ENCODE measurements at places on chromosomes 2 and 18. TPM values are rescaled to one million over a fixed set of nuclear protein-coding genes. Genes with fewer than 3 reads are reported as not detected.

RTP5 gene
- total RNA-seq, result not detected

GRCh38 chr2:3139906-3140305 lies 237.7 kb downstream of the EIPR1 start:
- DNase-seq, result no peak

EVA1A gene
- total RNA-seq, result 2.8 TPM

VWC2L gene
- not detected for total RNA-seq

GRCh38 chr2:51085420-51086068 lies 53.6 kb upstream of the NRXN1 start:
- no peak for DNase-seq

- no peak for DNase-seq
These were observed 279.7 kb downstream of the OSR1 start for GRCh38 chr2:19078709-19079108.

DNA sequence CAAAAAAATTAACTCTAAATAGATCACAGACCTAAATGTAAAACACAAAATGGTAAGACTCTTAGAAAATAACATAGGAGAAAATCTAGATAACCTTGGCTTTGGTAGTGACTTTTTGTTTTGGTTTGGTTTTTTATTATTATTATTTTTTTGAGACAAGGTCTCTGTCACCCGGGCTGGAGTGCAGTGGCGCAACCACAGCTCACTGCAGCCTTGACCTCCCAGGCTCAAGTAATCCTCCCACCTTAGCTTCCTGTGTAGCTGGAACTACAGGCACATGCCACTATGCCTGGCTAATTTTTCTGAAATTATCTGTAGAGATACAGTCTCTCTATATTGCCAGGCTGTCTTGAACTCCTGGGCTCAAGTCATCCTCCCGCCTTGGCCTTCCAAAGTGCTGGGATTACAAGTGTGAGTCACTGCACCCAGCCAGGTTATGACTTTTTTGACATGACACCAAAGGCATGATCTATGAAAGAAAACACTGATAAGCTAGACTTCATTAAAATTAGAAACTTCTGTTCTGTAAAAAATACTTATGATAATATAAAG lies 88.0 kb downstream of the HNRNPLL start:
- no peak for DNase-seq

STARD7 gene
- total RNA-seq, result 179 TPM

DNA sequence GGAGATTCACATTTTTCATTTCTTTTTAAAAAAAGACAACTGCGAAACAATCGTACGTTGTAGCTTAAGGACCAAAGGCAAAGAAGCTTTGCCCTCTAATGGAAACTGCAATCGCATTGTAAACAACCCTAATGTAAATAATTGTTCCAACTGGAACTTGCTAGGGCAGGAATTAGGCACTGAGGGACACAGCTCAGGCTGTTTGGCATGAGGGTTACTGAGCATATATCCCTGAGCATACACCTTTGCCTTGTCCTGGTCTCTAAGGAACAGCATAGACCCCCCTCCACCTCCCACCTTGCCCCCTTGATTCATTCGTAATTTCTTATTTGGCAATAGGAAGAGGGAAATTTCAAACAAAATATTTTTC lies 396.4 kb downstream of the LNPK start:
- DNase-seq, result no peak

DNA sequence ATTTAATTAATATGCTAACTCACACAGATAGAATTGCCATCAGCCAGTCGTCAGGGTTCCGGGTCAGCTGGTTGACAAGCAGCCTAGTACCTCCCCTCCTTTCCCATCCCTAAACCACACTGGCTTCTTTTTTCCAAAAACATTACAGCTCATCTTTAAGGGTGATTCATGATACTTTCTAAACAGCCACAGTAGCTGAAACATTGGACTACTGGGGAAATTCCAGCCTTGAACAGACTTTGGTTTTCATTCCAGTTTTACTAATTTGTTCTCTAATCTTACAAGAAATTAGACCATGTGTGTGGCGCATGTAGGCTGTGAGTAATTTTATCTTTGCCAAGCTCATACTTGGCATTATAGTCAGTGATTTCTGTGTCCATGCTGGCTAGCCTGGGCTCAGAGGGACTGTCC lies 110.8 kb downstream of the FMNL2 start:
- no peak for DNase-seq

- no peak for DNase-seq
These were observed 22.5 kb downstream of the ELMOD3 start for GRCh38 chr2:85377083-85377482.

NAT8 gene
- not detected for total RNA-seq

- DNase-seq, result no peak
These were observed 614.5 kb downstream of the IRS1 start for GRCh38 chr2:226184940-226185615.

GRCh38 chr2:105261061-105261460 lies 19.5 kb downstream of the GPR45 start:
- DNase-seq, result no peak

GRCh38 chr2:60439219-60439974 lies 114.1 kb downstream of the BCL11A start:
- peak; percentile 24 for DNase-seq

ADAM23 gene
- total RNA-seq, result 17.2 TPM

DNA sequence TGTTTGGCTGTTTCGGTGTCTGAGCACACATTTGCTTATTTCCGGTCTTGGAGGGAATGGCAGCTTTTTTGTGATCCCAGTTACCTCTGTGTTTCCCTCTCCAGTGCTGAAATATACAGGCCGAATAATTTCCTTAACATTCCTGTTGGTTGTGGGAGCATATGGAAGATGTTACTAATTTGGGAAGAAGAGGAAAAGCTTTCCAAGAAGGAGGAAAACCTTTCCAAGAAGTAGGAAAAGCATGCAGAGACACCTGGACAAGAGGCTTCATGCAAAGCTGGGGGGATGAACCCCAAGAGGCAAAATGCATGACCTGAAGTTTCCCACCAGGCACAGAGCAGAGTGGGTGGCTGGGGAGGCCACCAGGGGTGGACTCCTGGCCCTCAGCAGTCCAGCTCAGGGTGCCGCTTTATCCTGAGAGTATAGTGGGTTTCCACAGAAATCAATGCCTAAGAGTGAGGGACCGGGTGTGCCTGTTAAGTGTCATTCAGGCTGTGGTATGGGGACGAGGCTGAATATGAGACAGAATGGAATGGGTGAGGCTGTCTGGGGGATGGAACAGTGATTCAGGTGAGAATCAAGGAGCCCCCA lies 25.5 kb upstream of the GNAL start:
- DNase-seq, result no peak

GRCh38 chr18:5649439-5649838 lies 105.6 kb upstream of the EPB41L3 start:
- DNase-seq, result no peak

CRYGD gene
- not detected for total RNA-seq

SMYD1 gene
- total RNA-seq, result not detected

GLI2 gene
- total RNA-seq, result 9.4 TPM

GRCh38 chr2:71223767-71224333 lies 3.1 kb downstream of the PAIP2B start:
- DNase-seq, result peak; percentile 80

DNA sequence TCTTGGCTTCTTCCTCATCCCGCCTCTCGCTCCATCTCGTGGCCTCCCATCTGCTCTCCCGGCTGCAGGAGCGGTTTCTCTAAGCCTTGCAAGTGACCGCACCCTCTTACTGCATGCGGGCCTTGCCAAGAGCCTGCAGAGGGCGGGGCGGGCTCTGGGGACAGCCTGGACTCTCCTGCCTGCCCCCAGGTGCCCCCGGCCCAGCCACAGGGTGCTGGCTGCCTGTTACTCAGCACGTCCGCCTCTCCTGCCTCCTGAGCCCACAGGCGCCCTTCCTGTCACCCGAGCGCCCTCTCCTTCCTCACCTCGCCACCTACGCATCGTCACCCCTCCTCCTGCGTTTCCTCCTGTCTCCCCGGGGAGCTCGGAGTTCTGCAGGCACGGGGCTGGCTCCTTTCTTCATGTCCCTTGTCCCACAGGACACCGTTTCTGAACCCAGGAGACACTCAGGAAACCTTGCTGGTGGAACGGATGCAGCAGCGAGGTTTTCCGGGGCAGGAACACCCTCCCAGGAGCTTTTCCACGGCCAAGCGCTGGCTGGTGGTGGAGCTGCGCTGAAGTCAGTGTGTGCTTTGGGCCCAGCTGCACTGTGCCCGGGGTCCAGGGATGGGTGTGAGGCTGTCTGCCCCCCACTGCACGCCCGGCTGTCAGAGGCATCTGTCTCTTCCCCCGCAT lies 28.5 kb downstream of the HPCAL1 start:
- no peak for DNase-seq

GRCh38 chr2:75518638-75519465 lies 41.9 kb downstream of the EVA1A start:
- DNase-seq, result no peak

SAG gene
- 0.03 TPM for total RNA-seq

GRCh38 chr18:24988253-24988840 lies 363.6 kb downstream of the ZNF521 start:
- no peak for DNase-seq

DNA sequence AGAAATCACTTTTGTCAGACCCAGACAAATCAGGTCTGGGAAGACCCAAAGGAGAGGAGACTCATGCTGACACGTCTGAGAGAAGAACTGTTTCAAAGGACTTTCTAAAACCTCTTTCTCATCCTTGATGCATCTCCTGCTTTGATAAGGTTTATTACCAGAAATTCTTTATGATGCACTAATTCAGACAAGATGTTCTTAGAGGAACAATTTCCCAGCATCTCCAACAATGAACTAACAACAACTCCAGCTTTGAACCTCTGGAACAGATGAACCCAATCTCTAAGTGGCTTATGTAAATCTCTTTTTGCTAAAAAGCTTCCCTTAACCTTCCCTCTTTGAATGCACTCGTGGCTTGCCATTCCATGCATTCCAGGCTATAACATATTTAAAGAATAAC lies 15.9 kb upstream of the SERPINB11 start:
- DNase-seq, result no peak

GRCh38 chr2:109129921-109130722 lies 1.1 kb downstream of the SH3RF3 start:
- peak; percentile 34 for DNase-seq

DNA sequence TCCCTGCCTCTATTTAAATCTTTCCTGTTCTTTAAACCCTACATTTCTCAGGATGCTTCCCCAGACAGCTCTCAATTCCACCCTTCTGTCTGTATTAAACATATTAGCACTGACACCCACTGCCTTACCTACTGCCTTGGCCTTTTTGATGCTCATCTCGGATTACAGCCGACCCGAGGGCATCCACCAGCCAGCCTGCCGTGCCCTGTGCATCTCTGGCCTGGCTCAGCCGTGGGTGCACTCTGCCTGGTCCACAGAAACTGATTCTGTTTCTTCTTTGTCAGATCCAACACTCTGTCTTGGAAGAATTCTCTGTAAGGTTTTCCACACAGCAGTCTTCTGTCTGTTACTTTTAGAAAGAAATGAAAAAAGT lies 27.2 kb downstream of the TANC1 start:
- DNase-seq, result peak; percentile 10

- no peak for DNase-seq
These were observed 88.4 kb downstream of the ACTR2 start for GRCh38 chr2:65316072-65316471.

- DNase-seq, result no peak
These were observed 108.2 kb downstream of the GAREM1 start for GRCh38 chr18:32362484-32362883.

EIF2AK2 gene
- total RNA-seq, result 35.3 TPM

PSMA8 gene
- total RNA-seq, result not detected

GRCh38 chr2:231861288-231861931 lies 64.8 kb downstream of the NPPC start:
- DNase-seq, result no peak

GRCh38 chr18:76391746-76392145 lies 103.3 kb downstream of the ZNF516 start:
- DNase-seq, result no peak

DNA sequence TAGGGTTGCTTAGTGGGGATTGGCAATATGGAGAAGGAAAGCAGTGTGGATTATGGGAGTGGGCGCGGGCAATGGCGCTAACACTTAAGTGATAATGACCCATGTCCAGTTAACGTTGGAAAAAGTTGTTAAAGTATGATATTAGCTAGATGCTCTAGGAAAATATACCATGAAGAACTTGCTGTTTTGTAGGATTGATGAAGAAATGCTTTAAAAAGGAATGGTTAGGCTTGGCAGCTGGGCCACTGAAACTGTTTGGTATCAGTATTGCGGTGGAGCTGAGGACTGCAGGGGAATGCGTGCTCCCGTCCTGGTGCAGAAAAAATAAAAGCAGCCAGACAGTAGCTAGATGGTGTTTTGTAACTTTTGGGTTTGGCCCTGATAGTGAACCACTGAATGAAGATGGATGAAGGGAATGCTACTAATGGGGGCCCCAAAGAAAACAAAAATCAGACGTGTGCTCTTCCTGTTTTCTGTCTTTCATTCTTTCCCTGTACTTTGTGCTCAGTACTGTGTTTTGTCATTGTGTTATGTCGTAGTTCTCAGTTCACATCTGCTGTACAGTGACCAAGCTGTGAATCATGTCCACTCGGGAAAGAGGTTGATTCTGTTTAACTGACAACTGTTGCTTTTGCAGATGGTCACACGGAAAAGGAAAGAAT lies 999 bp downstream of the INSIG2 start:
- peak; percentile 37 for DNase-seq

DNA sequence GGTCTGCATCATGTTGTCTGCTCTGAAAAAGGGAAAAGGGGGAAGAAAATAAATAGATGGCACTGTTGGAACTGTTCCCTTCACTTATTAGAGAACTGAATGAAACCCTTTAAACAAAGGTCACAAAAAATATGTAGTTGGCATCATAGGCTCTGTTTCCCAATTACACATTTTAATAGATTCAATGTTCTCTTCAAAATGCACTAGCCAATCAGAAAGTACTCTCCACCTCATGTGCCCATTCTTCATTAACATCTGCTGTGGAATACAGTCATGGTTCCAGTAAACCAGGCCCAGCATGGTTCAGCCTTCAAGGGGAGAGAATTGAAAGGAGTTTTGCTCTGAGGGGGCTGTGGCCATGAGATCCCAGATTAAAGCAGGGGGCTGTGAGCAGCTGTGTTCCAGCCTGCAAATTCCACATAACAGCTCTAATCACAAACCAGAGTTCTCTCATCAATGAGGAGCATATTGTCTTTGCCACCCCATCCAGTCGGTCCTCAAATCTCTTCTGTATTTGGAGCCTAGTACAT lies 165.9 kb upstream of the CREB1 start:
- DNase-seq, result no peak

CROCC2 gene
- total RNA-seq, result not detected

MEP1B gene
- total RNA-seq, result not detected

ZNF2 gene
- 5.1 TPM for total RNA-seq

GRCh38 chr2:241193271-241193670 lies 4.8 kb downstream of the ANO7 start:
- DNase-seq, result no peak

DNA sequence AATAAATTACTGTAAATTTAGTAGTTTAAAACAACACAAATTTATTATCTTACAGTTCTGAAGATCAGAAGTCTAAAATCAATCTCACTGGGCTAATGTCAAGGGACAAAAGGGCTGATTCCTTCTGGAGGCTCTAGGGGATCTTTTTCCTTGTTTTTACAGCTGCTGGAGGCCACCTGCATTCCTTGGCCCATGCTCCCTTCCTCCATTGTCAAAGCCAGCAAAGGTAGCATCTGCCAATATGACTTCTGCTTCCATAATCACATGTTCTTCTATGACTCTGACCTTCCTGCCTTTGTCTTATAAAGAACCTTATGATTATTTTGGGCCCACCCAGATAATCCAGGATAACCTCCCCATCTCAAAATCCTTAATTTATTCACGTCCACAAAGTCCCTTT lies 46.0 kb upstream of the FAM136A start:
- DNase-seq, result no peak

- no peak for DNase-seq
These were observed 16.0 kb downstream of the DNAH6 start for GRCh38 chr2:84532291-84532690.

CD207 gene
- not detected for total RNA-seq

Measured in neural progenitor cell (in vitro differentiated cells).